Hematopoietic multipotent progenitor cell (in vitro differentiated cells): ENCODE measurements at places on chromosomes 1 and 21. TPM values are rescaled to one million over a fixed set of nuclear protein-coding genes. Genes with fewer than 3 reads are reported as not detected.

DNA sequence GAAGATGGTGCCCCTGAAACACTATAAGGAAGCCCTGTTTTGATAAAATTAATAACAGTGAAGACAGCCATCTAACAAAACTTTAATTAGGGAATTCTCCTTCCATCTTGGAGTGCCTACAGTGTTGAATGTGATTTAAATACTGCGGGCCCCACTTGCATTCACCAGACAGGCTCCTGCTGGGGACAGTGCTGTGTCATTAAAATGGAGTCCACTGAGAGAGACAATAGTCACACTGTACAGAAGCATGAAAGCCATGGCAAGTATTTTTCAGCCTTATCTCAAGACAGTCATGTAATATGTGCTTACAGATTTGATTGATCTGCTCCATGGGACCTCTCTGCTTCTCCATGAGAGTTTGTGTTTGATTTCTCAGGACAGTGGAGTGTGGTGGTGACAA, 29.7 kb upstream of the ZBTB18 start:
- no peak for DNase-seq

- no peak for DNase-seq
These were observed 78.1 kb upstream of the PTBP2 start for GRCh38 chr1:96643519-96643918.

- no peak for DNase-seq
These were observed 14.5 kb downstream of the MKNK1 start for GRCh38 chr1:46589529-46589928.

- DNase-seq = no peak
These were observed 141.1 kb downstream of the TLR5 start for GRCh38 chr1:223001653-223002634.

GRCh38 chr1:204703268-204703664, 17.7 kb upstream of the LRRN2 start:
- DNase-seq = no peak

GRCh38 chr1:45971922-45972531, 160.4 kb downstream of the PIK3R3 start:
- no peak for DNase-seq

DNA sequence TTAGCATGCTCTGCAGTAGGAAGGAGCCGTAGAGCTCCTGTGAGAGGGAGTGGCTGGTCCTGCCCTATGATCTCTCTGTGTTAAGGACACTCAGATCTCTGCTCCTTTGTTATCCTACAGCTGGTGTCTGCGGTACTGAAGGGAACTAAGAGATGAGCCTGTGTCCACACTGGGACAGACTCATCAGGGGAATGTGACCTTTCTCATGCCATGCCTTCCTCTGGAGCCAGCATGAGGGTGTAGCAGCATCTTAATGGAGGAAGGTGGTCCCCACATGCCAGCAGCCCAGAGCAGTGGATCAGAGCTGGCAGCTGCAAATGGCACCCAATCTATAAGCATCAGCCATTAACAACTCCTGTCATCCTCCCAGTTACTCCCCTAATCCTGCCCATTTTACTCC, 24.7 kb upstream of the GUCA2B start:
- no peak for DNase-seq

DNA sequence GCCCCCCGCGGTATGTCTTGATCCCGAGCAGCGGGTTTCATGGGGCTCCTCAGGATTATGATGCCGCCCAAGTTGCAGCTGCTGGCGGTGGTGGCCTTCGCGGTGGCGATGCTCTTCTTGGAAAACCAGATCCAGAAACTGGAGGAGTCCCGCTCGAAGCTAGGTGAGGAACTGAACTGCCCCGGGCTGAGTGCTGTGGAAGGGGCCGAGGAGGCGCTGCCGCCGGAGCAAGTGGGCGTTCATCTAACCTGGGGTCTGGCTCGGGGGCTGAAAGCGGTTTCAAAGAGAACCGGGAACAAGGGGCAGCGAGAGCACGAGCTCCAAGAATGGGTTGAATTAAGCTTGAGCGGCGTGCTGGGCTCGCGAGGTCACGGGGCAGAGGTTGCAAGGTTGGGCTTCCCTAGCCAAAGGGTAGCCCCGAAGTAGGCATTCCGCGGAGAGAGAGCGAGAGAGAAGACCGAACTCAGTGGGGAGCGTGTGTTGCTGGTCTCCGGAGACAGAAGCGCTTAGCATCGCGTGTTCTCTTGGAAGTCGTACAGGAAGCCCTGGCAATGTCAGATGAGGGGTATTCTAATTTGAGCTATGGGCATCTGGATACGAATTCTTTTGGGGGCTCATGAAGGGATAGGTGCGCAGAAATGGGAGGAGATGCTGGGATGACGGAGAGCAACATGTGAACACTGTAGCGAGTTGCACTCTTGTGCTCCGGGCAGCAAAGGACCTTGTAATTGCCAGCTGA, 732 bp downstream of the HS2ST1 start:
- peak; percentile 39 for DNase-seq

DNA sequence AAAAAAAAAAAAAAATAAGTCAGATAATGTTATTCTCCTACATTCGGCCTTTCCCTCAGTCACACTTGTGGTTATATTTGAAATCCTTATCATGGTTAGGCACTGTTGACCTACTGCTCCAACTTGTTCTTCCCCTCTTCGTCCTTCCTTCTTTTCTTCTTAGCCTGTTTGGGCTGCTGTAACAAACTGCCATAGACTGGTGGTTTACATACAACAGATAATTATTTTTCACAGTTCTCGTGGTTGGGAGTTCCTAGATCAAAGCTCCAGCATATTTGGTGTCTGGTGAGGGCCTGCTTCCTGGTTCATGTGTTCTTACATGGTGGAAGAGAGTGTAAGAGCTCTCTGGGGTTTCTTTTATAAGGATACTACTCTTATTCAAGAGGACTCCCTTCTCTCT, 73.4 kb downstream of the RABGAP1L start:
- no peak for DNase-seq

DNA sequence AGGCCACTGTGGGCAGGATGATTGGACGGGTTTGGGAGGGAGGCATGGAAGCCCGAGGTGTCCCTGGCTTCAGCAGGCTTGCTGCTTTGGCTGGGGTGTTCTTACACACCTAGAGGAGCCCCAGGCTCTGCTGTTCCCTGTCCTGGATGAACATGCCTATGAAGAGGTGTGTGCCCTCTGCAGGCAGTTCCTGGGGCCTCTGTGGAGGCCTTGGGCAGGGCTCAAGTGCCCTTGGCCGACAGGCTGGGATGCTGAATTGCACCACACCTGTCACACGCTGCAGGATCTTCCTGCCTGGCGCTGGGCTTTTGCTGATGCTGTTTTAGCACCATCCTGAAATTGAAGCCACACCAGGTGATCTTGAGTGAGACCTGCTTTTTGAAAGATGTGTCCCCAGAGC, 415.0 kb upstream of the VAMP3 start:
- DNase-seq = no peak

GRCh38 chr1:2328676-2329455, 62.5 kb downstream of the MORN1 start:
- DNase-seq = no peak

DNA sequence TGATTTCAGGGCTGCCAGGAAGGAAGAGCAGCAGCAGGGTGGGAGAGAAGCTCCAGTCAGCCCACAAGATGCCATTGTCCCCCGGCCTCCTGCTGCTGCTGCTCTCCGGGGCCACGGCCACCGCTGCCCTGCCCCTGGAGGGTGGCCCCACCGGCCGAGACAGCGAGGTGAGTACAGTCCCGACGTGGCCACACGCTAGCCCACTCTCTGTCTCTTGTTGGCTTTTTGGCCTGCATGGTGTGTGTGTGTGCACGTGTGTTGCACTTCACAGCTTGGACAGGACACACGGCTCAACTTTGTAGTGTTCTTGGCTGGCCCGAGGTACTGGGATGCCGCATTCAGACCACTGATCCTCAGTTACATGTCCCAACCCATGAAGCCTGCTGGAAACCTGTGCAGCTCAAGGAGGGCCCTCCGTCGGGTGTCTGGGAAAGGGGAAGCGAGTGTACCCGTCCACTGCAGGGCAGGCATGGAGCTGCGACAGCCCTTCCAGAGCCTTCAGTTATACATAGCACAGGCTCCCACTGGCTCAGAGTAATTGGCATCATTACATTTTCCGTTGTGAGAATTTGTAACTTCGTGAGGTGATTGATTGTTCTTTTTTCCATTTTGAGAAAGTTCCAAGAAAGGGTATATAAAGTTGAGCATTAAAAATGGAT, 454 bp downstream of the CORT start:
- DNase-seq = no peak

DNA sequence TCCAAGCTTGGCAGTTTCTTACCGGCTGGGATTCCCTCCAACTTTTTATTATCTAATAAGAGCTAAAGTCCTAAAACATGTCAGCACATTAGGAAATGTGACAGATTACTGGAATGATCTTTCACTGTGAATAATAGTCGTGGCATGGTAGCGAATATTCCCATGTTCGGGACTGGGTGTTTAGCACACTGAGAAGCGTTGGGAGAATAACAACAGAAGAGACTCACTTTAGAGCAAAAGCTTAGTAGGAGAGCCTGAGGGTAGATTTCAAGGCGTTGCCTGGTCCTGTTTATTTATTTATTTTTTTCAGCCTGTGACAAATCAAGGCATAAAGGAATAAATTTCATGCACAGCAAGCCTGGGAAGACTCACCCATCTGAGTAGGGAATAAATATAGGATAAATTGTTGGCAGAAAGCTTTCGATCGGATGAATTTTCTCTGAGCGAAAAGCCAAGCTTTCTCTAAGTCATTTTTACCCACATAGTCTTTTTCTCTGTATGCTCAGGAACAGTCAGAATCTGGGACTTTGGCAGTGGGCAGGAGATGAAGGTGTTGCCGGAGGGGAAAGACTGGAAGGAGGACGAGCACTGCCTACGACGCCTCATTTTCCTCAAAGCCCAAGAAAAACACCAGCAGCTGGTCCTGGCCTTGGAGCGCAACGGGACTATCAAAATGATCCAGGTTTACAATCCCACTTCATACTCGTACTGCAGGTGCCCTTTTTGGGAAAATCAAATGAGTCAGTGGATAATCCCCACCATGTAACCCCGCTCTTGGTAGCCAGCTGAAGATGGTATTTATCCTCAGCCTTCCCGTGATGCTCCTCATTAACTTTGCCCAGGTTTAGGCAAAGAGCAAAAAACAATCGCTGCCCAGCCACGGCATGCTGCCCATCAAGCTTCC, 97.2 kb downstream of the WDR64 start:
- no peak for DNase-seq

DNA sequence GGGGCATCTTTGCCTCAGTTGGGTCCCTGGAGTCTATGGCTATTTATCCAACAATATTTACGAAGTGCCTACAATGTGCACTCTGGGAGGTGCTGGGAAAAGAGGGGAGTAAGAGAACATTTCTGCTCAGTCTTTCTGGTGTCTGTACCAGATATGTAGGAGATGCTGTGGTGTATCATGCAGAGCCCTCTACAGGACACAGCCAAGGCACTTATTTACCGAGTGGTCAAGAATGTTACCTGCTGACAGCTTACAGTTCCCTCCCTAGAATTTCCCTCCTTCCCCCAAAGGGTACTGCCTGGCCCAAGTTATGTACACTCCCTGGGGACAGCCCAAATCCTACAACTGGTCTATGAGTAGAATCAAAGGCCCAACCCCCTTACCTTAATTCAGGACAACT, 177.7 kb downstream of the C1orf94 start:
- DNase-seq = no peak

DNA sequence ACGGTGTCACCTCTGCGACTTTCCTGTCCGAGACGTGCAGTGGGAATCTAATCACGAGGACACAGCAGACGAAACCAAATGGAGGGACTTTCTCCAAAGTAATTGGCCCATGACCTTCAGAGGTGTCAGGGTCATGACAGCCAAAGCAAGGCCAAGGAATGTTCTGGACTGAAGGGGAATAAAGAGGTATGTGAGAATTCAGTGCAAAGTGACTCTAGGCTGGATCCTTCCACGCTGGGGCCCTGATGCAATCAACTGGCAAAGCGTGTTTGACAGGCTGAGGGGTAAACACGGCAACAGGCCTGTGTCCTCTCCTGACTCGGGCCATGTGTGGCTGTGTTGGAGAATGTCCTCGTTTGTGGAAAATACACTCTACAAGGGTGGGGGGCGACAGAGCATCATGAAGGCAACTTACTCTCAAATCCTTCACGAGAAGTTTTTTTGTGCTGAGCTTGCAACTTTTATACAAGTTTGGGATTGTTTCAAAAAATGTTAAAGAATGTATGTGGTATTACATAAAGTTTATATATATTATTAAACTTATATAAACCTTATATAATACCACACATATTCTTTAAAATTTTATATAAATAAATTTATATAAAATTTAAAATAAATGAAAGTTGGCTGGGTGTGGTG, 1.7 kb downstream of the CFAP74 start:
- DNase-seq = no peak

DNA sequence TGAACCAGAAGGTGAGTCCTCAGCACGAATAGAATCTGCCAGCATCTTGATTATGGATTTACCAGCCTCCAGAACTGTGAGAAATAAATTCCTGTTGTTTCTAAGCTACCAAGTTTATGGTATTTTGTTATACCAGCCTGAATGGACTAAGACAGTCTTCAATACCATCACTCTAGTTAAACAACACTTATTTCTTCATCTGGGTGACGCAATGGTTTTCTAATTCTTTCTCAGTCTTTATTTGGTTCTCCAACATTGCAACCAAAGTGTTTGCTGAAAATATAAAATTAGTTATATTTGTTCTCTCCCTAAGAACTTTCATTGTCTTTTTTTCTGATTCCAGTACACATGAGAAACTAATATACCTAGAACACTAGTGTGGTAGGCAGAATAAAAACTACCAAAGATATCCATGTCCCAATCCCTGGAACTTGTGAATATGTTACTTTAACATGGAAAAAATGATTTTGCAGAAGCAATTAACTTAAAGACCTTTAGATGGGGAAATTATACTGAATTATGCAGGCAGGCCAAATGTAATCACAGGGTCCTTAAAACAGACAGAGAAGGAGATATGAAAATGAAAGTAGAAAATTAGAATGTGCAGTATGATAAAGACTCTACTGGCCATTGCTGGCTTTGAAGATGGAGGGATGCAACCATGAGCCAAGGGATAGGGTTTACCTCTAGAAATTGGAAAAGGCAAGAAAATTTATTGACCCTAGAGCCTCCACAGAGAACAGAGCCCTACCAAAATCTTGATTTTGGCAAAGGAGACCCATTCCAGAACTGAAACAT, 1115.1 kb downstream of the PLA2G4A start:
- no peak for DNase-seq

GRCh38 chr1:74485622-74486021, 26.8 kb downstream of the LRRC53 start:
- DNase-seq = no peak

The NFIA gene
- 19.7 TPM for total RNA-seq

The CD34 gene
- total RNA-seq = 126 TPM

The PPFIA4 gene
- under 0.01 TPM for total RNA-seq

The ECM1 gene
- total RNA-seq = 1.1 TPM

The ATAD3C gene
- 1.3 TPM for total RNA-seq

The RYR2 gene
- total RNA-seq = not detected
